ENCODE measurements at places on chromosomes 12 and 14.

GRCh38 chr12:50734409-50735263 is 29.3 kb upstream of the ATF1 start:
- peak; percentile 20 for DNase-seq

DNA sequence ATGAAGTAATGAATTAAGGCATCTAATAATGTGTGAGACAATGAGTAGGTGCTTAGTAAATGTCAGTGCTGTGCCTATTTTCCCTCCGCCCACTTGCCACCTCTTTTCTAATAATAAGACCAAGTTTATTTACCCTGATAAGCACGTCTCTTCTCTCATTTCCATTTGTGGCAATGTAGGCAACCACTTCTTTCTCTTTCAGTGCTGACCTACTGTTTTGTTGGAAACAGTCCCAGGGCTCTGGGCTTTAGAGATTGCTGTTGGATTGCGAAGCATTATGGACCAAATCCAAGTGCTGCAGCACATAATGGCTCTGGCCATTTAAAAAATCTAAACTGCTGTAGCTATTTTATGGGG is 141.3 kb upstream of the PLEKHG7 start:
- DNase-seq: no peak

DNA sequence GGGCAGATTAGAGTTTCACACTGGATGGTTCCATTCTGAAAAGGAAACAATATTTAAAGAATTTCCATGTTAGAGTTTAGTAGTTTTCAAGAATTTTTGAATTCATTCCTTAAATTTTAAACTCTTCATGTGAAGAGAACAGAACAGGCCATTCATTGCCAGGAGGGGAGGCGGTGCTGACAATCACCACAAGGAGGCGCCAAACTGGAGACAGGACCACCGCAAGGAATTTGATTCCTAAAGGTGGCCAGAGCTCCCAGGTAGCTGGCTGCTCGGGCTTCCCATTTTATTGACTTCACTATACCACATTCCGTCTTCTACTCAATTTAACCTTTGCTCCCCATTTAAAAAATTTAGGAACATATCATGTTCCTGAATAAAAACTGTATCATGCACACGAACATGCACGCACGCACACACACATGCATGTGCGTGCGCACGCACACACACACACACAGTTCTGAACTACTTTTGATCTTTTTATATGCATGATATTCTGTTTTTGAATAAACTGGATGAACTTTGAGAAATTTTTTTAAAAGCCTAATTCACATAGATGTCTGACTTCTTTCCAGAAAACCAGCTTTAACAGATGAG is 101.2 kb downstream of the NELL2 start:
- peak; percentile 72 for DNase-seq

DNA sequence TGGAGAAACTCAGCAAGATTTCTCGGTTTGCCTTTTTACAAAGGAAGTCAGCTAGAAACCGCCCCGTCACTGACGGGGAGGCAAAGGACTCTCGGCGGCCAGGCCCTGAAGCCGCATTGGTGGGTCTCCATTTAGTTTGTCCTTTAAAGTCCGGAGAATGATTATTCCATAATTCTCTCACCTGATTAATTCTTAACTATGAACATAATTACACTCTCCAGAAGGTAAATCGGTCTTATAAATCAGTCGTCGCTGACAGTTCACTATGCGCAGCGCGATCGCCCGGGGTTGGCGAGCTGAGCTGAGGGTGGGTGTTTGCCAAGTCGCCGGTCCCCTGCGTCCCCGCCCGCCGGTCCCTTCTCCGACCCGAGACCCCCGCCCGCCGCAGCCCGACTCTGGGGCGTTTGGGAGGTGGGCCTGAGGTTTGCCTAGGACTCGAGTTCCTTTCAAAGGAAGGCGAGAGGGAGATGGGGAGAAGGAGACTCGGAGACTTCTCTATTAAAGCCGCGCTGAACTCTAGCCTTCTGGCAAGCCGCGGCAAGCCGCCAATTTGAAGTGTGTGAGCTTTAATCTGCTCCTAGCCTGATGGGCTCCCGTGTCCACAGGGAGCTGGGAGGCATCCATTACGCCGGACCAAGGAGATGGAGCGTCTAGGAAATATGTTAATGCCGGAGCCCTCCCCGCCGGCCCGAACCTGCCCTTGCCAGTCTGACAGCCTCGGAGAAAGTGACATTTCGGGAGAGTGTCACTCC is 392.9 kb downstream of the NOVA1 start:
- no peak for DNase-seq

- DNase-seq: no peak
Observed at GRCh38 chr14:72576258-72576657, 317.6 kb downstream of the DPF3 start.

GRCh38 chr12:20810487-20810886 is at the start of gene SLCO1B3:
SLCO1B3 (plus strand) TSS chr12:20810705; CDS start chr12:20815739, 5,034 bp downstream.
- no peak for DNase-seq

DNA sequence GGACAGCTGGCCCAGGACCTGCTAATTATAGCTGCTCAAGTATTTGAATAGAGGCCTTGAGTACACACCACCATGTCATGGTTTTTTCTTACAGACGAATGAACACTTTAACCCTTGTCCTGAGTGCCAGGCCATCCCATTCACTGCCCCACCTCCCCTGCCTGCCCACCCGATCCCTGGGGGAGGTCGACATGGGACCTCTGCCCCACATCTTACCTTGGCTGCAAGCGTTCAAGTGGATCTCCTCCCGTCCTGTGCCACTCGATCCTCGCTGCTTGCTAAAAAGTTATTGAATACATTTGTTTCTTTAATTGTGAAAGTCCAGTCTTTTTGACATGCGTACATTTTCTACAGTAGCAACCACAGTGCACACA is 10.3 kb downstream of the RTL1 start:
- no peak for DNase-seq

DNA sequence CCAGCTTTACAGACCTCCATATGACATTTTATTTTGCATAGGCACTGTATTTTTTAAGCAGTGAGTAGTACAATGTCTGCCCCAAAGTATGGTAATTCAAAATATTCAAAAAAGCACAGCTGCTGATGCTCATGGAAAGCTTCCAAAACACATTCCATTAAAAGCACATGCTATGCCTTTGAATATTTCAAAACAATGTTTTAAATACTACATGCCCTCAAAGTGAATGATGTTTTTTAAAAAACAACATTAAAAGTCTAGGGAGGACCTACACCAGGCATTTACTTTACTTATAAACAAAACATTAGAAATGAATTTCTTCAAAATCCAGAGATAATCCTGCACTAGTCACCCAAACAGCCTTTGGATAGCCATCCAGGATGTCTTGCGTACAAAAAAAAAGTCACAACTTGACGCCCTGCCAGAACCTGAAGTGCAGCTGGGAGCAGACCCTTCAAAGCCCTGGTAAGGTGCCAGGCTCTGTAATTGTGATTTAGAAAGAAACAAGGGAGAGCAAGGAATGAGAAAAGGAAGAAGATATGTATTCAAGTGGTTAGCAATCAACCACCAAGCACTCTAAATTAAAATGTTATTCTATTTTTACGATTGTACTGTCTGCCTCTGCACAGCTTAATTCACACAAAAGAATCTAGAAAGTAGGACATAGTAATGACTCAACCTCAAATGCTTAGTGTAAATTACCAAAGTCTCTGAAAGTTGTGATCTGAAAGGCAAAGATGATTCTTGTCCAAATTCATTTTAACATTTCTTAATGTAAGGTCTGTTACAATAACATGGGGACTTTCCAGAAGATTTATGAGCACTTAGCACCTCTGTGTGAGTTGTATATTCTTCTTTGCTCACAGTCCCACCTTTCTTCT is 31.9 kb downstream of the CEP83 start:
- peak; percentile 13 for DNase-seq

GRCh38 chr12:108425238-108425795 is 86.2 kb upstream of the CMKLR1 start:
- DNase-seq: no peak

GRCh38 chr12:8785499-8785898 is 36.9 kb upstream of the A2ML1 start:
- DNase-seq: no peak

DNA sequence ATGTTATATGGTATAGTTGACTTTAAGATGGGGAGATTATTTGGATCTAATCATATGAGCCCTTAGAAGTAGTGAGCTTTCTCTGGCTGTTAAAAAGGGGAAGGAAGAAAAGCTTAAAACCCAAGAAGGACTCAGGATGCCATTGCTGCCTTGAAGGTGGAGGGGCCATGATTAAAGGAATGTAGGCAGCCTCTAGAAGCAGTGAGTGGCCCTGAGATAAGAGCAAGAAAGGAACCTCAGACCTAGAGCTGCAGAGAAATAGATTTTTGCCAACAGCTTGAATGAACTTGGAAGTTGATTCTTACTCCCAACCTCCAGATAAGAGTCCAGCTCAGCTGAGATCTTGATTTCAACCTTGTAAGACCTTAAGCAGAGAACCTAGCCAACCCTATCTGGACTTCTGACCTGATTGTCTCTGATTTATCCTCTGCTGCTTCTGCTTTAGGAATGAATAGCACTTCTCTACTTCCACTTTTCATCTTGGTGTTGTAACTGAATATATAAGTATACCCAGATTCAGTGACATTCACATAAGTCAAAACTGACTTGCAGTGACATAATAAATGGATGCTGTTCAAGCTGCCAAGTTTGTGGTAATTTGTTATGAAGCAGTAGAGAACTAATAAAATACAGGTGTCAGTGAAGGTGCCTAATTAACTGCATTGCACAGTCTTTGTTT is 33.5 kb downstream of the RAD51B start:
- no peak for DNase-seq

DNA sequence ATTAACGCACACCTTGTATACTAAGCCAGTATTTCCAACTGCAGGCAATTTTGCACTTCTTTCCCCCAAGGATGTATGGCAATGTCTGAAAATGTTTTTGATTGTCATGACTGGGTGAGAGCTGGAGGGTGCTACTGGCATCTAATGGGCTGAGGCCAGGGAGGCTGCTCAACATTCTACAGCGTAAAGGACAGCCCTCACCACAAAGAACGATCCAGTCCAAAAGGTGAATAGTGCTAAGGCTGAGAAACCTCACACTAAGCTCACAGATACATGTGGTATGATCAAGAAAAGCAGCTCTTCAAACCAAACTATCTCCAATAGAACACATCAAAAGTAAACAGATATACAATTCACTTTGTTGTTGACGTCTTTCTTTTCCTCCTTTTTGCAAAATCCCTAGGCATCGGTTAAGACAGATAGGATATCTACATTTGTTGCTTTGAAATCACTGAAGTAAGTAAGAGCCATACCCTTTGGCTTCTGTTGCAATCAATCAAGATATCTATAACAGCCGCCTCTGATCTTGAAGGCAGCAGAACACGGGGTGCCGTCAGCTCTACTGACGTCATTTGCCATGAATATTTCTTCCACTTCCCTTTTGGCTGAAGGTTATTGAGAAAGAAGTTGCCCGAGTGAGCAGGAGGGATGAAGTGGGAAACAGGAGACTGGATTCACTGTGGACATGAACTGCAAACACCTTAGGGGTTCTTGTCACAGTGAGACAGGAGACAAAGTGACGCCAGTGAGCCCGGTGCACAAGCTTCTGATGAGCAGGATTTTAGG is 218.3 kb downstream of the FOXN3 start:
- no peak for DNase-seq

GRCh38 chr12:9707864-9708808 is 24.8 kb downstream of the CLECL1 start:
- peak; percentile 75 for DNase-seq

DNA sequence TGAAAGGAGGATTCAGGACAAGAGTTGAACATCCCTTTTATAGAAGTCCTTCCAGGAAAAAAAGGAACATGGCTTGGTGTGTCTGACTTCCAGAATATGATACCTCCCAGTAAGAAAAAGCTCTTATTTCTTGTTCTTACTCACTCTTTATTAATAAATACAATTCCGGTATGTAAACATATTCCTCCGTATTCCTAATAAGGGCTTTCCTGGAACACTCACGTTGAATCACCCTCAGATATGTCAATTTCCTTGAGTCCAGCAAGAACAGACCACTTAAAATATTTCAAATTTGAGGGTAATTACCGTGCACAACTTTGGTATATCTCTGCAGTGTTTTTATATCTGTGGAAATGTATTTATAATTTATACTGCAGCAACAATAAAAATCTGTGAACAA is 385.6 kb downstream of the SYT1 start:
- DNase-seq: no peak

DNA sequence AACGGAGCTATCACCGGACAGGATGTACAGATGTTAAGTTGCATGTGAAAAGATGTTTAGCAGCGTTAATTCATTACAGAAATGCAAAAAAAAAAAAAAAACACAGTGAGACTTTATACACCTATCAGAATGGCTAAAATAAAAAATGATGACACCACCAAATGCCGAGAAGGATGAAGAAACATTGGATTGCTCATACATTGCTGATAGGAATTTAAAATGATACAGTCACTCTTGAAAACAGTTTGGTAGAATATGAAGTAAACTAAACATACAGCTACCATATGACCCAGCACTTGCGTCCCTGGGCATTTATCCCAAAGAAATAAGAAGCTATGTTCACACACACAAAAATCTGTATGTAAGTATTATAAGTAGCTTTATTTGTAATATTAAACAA is 574.1 kb downstream of the SLC16A7 start:
- no peak for DNase-seq

DNA sequence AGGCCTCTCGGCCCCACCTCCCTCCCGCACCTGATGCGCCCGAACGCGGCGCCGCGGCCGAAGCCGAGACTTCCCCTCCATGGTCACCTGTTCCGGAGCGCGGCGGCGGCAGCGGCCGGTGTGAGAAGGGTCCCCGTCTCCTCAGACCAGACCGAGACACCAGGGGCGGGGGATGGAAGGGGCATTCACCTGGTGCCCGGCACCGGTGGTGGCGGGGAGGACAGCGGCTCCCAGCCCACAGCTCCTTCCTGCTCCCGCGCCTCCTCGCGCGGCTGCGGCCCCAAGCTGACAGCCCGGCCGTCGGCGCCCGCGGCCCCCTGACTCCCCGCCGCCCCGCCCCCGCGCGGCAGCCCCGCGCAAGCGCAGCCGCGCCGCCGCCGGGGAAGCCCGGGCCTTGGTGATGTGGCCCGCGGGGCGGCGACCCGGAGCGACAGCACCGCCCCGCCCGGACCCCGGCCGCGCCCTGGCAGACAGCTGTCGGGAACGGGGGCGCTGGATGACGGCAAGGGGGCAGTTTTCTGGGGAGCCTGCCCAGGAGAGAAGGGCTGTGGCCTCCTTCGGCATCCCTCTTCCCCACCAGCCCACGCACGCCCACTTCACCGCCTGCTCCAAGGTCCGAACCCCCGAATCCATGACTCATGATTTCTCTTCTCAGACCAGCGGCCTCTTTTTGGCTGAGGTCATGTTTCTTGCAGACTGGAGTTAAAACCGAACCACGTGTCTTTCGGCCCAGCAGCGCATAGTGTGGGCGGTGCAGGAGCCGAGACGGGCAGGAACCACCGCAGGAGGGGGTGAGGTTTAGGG is at the start of gene SLC41A2:
TSS of gene SLC41A2 (minus strand) at position 290 of the 804 bp plus-strand sequence. CDS start 29,763 bp downstream, outside the sequence.
- DNase-seq: peak; percentile 86

DNA sequence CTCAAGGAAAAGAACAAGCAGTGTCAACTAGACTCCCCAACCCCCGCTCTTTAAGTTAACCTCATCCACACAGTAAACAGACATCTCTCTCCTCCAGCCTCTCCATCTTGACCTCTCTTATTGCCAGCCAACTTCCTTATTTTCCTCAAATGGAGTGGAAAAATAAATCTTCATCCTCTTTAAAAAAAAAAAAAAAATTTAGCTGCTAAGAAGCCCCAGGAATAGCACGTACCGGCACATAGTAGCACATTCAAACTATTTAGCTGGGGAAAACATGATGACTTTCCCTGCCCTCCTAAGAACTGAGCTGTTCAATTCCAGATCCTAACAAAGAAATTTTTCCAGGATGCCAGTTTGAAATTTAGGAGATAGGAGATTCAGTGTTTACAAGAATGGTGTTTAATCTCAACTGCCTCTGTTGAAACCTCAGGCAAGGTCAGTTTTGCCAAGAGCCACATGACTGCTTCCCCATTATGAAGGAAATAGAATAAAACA is 90.8 kb downstream of the EPS8 start:
- no peak for DNase-seq

- peak; percentile 60 for DNase-seq
Observed at GRCh38 chr14:21825149-21825743, 151.6 kb upstream of the OR4E1 start.
